ENCODE measurements at places on chromosomes 2 and 18.

GRCh38 chr2:216320852-216321251 is 51.4 kb downstream of the MARCHF4 start:
- DNase-seq = no peak

DNA sequence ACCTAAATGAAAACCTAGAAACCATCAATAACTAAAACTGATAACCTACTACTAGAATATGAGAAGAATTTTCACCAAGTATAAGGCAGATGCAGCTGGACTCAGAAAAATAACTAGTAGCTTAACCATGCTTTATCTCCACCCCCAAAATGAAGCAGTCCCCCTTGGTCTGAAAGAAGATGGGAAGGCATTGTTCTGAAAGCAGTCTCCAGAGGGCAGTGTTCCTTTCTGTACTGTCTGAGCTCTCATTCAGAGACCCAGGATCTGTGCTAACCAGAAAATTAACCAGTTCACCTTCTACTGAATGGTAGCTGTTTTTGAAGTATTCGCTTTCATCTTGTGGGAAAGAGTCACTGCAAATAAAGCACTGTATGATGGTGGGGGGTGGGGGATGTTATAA is 273.0 kb downstream of the PDE11A start:
- DNase-seq = no peak

DNA sequence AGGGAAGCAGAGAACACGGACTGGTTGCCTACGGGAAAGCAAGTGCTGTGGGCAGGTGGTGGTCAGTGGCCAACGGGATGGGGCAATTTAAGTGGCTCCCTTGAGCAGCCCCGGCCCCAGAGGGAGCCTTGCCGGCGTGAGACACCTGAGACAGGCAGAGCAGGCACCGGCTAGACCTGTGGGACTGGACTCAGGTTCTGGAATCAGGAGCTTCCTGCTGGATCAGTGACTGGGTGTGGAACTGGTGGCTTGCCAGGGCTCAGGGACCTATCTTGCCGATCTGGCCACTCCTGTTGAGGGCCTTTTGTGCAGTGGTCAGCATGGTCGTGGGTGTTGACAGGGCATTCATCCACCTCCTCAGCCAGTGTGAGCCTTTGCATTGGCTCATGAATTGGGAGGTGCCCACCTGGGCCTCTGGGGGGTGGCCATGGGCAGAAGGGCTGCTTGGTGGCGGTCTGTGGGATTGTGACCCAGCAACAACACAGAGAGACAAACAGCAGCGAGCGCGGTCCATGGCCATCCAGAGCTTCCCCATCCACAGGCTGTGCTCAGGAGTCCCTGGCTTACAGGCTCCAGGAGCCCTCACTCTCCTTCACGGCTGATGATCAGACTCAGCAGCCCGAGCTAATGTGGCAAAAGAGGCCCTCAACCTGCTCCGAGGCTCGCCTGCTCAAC is 85.4 kb upstream of the ZNF516 start:
- no peak for DNase-seq

- no peak for DNase-seq
Observed at GRCh38 chr2:201929281-201930026, 104.2 kb upstream of the FZD7 start.

GRCh38 chr18:41579185-41579584 is 375.8 kb upstream of the PIK3C3 start:
- DNase-seq = no peak

GRCh38 chr2:29014811-29015421 is 33.8 kb downstream of the TOGARAM2 start:
- peak; percentile 74 for DNase-seq

- no peak for DNase-seq
Observed at GRCh38 chr2:3094999-3095958, 282.3 kb downstream of the EIPR1 start.

GRCh38 chr2:70855667-70856066 is 20.1 kb upstream of the CD207 start:
- no peak for DNase-seq

DNA sequence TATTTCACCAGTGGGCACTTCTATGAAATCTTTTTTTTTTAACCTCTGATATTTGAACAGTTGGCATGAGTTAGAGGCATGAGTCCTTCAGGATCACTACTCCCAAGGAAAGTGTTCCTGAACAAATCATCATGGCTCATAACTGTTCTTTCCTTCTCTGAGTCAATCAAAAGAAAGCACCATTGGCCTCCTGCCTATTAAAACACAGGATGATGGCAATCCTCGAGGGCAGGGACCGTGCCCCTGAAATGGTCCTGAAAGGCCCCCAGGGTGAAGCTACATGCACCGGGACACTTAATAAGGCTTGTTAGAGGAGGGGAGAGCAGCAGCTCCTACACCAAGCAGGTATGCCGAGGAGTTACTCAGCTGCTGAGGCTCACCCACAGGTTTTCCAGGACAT is 43.5 kb downstream of the SLC14A2 start:
- no peak for DNase-seq

DNA sequence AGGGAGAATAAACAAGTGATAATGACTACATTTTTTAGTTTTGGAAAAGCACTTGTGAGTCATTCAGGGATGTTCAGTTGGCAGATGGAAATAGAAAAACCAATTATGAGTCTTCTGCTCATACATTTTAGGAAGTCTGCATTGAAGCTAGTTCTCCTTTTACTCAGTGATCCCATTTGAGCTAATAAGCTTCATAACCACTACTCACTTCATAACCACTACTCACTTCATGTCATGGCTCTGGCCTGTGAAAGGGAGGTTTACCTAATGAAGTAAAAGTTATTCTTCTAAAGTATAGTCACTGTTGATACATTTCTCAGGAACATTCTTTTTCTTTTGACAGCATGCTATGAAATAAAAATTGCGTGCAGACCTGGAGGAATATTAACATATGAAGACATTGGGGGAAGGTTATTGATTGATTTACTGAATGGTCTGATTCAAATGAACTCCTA is 948.7 kb downstream of the TSN start:
- DNase-seq = no peak

DNA sequence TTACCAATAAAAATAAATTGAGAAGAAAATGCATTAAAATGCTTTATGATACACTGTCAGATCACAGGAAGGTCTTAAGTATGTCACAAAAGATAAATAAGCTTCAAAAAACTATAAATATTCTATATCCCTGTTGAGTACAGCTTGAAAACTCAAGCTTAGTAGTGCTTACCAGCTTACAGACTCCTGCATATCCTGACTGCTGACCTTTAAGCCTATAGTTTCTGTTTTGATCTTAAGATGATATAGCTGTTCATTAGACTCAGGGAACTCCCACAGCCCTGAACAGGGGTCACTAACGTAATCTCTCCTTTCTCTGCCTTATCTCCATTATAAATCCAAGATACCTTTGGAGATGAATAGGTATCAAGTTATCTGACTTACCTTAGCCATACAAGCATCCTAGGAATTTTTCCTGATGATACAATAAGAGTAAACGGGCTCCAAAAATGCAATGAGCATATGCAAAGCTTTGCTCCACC is 93.7 kb upstream of the RBBP8 start:
- no peak for DNase-seq

DNA sequence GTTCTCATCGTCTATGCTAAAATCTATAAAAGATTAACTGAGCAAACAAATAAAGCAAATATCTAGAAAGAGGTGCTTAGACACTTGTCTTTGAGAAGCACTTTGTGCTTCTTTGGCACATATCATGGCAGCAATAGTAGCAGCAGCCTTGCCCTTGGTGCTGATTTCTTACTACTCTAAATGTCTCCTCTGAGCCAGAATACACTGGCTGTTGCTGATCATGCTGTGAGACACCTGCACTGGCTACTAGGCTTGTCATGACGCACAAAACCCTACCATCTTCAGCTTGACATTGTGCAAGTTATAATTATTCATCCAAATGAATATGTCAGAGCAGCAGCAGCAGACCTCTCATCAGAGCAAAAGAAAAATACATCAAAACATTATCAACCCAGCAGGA is 46.7 kb downstream of the FANCL start:
- no peak for DNase-seq

GRCh38 chr2:228675646-228676045 is 494.2 kb upstream of the SPHKAP start:
- DNase-seq = no peak

GRCh38 chr2:236776695-236777251 is 207.1 kb downstream of the ACKR3 start:
- no peak for DNase-seq

DNA sequence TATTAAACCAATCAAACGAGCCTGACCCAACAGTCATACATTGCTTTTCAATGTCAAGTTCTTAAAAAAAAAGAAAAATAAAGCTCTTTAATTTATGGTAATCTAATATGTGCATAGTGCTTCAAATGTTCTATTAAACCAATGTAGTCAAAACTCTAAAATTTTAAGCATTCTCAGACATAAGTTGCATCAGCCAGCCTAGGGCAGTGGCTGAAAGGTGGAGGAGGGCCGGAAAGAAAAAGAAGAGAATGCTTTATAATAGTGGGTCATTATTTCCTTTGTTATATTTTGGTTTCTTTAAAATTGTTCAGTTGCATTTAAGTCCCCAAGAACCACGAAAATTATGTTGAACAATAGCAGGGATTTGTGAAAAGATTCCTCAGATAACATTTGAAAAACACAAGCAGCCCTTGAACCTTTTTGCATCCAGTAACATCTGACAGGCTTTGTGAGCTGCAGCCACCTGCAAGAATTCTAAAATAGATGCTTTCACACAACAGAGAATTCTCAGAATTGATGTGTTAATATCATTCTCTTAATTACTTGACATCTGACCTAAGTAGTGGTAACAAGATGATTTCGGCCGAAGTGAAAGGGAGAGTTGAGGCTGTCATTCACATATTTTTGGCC is 252.1 kb downstream of the CDCA7 start:
- no peak for DNase-seq

- DNase-seq = no peak
Observed at GRCh38 chr2:159066541-159067156, 98.2 kb downstream of the TANC1 start.

DNA sequence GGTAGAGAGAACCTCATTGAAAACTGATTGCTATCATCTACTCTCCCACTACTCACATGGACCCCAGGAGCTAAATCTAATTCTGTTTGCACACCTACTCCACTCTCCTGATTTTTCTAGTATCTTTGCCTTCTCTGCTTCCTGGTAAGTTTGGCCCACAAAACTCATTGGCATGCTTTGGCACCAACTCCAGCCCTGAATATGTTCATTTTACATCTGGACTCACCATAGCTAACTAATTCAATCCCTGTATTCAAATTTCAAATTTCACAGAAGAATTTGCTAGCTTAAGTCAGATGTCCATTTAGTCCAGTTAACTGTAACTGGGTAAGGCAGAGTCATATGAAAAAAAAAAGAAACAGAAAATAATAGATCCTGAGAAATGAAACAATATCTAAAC is 442.1 kb downstream of the SUCLG1 start:
- no peak for DNase-seq

GRCh38 chr2:172783165-172783898 is 47.7 kb downstream of the RAPGEF4 start:
- DNase-seq = no peak

DNA sequence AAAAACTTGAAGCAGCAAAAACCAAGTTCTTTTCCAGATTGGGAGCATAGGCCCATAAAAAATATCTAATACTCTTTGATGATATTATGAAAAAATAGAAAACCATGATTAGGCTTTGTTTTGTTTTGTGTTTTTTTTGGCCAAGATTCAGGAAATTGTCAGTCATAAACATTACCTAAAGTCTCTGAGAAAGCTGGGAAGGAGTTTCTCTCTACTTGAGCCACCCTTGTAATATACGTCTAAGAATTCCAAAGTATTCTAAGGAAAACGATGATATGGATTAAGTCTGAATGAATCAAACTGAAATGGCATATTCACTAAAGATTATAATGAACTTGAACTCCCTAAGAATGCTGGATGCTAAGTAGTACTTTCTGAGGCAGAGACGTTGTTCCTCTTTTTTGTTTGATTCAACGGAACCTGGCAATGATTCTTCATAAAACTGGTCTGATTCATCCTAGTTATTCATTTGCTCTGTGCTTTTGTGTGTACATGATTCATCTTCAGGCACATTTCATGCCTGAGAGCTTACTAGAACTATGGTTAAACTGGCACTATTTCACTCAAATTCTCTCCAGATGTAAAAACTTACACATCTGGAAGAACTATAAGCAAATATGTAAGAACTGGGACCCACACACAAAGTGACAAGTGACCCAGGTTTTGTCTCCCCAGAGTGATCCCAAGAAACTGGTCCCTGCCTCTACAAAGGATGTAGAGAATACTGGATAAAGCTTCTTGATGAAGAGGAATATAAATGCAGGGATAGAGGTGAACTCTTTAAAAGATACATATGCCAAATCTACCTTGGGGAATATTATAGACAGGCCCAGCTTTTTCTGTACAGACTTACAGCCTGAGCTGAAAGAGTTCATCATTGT is 159.7 kb downstream of the DOCK10 start:
- no peak for DNase-seq

- no peak for DNase-seq
Observed at GRCh38 chr18:45167631-45168280, 447.5 kb upstream of the SLC14A2 start.

DNA sequence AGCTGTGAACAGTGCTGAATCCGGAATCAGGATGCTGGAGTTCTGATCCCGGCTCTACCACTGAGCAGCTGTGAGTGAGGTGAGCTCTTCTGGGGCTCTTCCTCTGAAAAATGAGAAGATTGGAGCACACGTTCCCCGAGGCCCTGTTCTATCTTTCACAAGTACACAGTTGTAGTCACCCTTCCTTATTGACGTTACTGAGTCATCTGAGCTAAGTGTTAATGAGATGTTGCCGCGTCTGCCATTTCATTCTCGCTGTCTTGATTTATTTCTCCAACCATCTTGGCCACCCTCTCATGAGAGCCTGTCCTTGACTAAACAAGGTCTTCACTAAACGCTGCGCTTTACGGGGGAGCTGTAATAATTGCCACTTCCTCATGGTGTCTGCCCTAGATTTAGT is 31.9 kb upstream of the EFR3B start:
- DNase-seq = no peak

- no peak for DNase-seq
Observed at GRCh38 chr2:23711979-23712755, 214.8 kb downstream of the ATAD2B start.

DNA sequence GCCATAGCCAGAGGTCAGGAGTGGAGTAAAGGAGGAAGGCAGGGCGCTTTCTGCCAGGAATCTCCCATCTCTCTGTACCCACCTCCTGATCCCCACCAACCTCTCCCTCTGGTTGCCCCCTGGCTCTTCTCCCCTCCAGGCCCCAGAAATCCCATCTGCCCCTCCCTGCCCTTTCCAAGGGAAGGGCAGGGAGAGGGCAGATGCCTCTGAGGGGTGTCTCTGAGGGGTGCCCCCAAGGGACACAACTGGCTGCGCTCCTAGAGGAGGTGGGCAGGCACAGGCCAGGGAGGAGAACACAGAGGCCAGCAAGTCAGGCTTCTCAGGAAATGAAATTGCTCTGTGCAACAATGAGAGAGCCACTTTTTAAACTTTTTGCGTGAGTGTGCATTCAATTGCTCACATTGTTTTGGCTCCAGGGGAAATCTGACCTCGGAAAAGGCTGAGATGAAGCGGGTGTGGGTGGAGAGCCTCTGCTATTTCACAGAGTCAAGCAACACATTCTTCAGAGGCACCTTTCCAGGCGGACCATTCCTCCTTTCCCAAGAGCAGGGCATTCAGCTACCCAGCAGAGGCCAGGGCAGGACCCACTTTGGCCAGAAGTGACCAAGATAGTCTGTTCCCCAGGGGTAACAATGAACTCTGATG is 125.5 kb downstream of the SMAD7 start:
- no peak for DNase-seq

GRCh38 chr2:210965472-210965871 is 409.1 kb downstream of the CPS1 start:
- DNase-seq = no peak
